ENCODE measurements at places on chromosomes 12 and 14.
A peak's percentile ranks its signal among the peaks of the same experiment; 100 is the strongest.

DNA sequence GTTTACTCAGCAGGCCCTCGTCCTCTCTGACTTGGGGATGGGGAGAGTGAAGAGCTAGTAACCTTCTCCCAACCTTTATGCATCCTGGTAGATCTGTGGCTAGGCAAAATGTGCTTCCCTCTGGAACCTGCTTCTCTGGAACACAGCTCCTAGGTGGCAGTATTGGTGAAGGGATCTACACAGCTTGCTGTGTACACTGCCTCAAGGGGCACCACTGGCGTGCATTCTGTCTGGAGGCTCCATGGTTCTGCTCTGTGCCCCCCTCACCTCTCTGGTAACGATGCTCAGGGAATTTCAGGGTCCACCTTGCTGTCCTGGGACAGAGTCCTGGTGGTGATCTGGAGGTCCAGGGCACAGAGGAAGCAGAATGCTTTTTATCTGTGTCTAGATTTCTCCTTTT, 43.5 kb upstream of the KCNA5 start:
- DNase-seq = no peak

- DNase-seq = no peak
Measured at GRCh38 chr14:71651228-71651627, 281.0 kb upstream of the RGS6 start.

DNA sequence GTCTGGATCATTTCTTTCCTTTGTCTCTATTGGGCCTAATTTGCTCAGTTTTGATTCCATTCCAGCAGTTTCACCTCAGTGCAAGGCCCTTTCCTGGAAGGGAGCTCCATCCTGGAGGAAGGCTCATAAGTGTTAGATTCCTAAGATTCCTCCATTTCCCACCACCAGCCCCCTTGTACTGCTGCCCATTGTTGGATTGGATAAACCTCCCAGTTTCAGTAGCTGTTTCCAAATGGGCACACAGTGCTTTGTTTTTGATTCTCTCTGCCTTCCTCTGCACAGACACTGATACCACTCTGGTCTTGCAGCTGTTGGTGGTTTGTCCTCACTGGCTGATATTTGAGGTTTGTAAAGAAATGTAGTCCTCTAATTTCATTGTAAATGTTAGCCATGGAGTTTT, 158.9 kb downstream of the SLC15A5 start:
- DNase-seq = no peak

GRCh38 chr12:4962539-4963486, 53.1 kb downstream of the KCNA1 start:
- no peak for DNase-seq

GRCh38 chr14:21109377-21110138, 8.7 kb downstream of the TMEM253 start:
- no peak for DNase-seq

- DNase-seq = no peak
Measured at GRCh38 chr14:104665114-104665656, 24.2 kb upstream of the INF2 start.

- DNase-seq = peak; percentile 6
Measured at GRCh38 chr14:65892315-65892714, 479.8 kb downstream of the FUT8 start.

DNA sequence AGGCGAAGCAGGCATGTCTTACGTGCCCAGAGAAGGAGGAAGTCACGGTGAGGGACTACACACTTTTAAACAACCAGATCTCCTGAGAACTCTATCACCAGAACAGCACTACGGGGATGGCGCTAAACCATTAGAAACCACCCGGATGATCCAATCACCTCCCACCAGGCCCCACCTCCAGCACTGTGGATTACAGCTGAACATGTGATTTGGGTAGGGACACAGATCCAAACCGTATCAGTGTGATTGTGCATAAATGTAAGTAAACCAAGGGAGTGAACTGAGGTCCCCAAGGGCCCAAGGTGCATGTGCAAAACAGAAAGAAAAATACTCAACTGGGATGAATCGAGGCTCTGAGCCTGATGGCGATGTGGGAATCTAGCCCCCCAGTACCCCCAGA, 134.2 kb downstream of the DICER1 start:
- no peak for DNase-seq

GRCh38 chr14:85085981-85086380, 444.0 kb upstream of the FLRT2 start:
- DNase-seq = no peak

GRCh38 chr12:99135376-99135775, 490.3 kb downstream of the APAF1 start:
- no peak for DNase-seq

DNA sequence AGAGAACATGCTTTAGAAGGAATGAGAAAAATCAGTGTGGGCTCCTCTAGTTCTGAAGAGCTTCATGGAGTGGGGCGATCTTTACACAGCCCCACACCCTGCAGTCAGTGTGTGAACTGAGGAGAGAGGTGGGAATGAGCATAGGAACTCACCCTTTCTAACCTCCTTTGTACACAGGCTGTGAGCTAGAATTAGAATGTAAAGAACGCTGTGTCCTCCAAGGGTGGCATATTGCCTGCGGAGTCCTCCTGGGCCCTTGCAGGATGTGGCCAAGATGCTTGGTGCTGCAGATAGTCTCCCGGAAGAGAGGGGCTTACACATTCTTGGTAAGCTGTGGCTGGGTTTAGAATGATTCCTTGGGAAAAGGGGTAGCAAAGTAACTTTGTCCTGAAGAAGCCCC, 43.9 kb downstream of the NINJ2 start:
- DNase-seq = no peak

DNA sequence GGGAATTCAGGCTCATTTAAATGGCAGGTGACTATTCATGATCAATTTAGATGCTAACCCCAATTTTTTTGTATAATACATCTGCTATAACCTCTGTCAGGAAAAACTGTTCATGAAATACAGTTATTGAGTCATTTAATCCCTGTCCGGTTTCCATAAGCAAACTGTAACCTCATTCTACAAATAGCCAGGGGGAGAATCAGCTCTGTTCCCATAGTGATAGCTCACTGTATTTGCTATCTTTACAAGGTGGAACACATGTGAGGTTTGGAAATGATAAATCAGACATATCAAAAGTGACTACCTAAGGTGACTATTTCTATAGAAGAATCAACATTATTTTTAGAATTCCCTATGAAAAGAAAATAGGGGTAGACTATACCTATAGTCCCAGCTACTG, 38.6 kb upstream of the VPS33A start:
- DNase-seq = no peak

GRCh38 chr12:38157933-38158401, 158.6 kb upstream of the ALG10B start:
- DNase-seq = no peak

- DNase-seq = no peak
Measured at GRCh38 chr12:24482882-24483604, 465.9 kb downstream of the BCAT1 start.

- DNase-seq = no peak
Measured at GRCh38 chr14:68552602-68553001, 240.3 kb downstream of the ZFP36L1 start.

DNA sequence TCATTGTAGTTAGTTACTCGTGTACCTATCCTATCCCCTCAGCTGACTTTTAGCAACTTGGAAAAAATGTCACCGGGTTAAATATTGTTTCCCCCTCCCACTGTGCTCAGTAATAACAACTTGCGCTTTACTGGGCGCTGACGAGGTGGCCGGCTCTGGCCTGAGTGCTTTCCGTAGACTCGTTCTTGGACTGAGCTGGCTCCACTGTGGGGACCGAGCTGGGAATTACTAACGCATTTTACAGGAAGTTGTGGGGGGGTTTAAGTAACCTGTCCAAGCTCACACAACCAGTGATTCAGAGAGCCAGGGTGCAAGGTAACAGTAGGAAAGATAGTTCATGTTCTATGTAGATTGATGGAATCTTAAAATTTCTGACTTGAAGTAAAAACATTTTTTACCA, 82.5 kb upstream of the KICS2 start:
- DNase-seq = no peak

DNA sequence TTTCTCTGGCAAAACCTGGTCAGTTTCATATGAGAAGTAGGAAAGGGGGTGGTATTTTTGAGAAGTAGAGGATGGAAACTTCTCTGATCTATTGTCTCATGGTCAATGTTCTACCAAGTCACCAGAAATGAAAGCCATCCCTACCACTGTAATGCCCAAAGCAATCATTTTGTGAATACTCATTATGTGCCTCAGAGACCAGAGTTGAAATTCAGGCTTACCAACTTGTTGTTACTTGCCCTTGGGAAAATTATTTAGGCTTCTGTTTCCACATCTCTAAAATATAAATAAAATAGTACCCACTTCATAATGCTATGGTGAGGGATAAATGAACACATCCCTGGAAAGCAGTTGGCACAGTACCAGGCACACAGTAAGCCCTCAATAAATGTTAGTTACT, 723.7 kb upstream of the TBX3 start:
- no peak for DNase-seq

GRCh38 chr14:82796086-82796485, 1262.4 kb upstream of the SEL1L start:
- no peak for DNase-seq

DNA sequence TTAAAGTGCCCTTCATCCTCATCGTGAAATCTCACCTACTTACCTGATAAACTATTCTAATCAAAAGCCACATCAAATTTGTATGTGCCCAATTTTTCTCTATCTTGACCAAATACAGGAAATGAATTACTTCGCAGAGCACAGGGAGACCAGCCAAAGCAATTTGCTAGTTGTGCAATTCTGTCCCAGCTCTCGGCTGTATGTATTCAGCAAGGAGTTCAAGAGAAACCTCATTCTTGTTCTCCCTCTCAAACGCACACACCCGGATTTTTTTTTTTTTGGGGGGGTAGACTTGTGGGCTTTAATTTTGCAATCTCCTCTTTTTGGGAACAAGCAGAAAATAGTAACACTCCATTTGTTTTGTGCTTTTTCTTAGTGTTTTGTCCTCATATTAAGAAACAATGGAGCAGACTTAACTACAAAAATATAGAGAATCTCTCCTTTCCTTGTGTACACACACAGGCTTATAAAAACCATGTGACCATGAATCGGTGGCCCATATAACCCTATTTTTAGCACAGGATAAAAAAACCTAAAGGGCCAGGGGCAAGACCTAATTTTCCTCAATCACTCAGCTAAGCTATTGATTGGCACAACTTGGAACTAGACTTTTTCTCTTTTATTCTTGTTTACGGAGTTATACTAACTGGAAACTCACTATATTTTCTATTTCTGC, 64.2 kb downstream of the MBIP start:
- no peak for DNase-seq

- no peak for DNase-seq
Measured at GRCh38 chr12:54415221-54415929, 3.7 kb downstream of the ITGA5 start.

DNA sequence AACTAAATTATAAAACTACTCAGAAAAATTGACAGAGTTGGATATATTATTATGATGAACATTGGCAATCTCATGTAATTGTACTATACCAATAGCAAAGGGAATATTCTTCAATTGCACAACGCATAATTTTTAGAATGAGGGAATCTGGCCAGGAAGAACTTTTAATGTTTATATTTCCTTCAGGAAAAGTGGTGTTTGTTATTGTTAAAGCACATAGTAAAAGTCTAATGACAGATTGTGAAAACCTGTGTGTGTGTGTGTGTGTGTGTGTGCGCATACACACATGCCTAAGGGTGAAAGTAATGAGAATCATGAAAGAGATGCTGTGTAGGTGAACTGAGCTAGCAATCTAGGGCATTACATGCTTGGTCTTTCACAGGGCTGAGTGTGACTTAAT, 877.7 kb downstream of the SLC6A15 start:
- DNase-seq = no peak

DNA sequence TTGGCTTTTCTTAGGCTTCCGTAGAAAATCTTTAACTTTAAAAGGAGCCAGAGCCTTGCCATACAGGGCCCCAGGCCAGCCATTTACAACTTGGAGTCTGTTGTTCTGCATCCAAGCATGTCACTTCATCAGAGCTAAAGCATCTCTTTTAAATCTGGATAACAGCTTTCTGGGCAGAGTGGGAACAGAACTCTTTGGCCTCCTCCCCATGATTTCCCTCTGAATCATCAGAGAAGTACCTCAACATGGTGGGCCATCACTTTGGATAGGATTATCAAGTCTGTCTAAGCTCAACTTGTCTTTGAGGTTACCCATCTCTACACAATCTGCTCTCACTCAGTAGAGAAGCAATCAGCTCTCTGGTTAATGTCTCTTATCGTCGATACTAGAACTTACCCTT, 170.9 kb downstream of the SLC6A15 start:
- no peak for DNase-seq

- no peak for DNase-seq
Measured at GRCh38 chr14:94707494-94707893, 62.4 kb downstream of the GSC start.

GRCh38 chr12:19647806-19648556, 208.7 kb downstream of the AEBP2 start:
- DNase-seq = no peak

DNA sequence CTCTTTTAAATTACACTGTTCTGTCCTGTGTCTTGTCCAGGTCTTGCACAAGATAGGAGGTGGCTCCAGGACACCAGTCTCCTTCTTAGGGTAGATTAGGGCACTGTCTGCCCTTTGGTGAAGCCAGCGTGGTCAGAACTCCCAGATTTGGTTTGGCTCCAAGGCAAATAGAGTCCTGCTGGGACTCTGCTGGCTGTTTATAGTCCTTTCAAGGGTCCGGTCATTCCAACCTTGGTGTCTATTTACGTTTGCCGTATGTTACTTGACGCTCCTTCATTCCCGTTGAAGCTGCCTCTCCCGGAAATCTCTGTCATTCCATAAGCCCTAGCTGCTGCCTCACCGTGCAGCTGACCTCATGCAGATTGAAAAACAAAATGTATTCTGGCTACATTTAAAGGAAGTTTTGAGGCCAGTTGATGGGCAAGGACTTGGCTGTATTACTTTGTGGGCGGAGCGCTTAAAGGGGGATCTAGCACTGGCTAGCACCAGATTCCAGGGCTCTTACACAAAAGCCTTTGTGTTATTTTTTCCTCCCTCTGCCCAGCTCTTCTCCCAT, 180.6 kb downstream of the AKAP6 start:
- no peak for DNase-seq

- DNase-seq = no peak
Measured at GRCh38 chr14:46472261-46472660, 179.3 kb downstream of the RPL10L start.

GRCh38 chr14:104600141-104600643, 4.4 kb downstream of the TMEM179 start:
- DNase-seq = no peak

- DNase-seq = no peak
Measured at GRCh38 chr12:25433581-25434325, 119.3 kb downstream of the LMNTD1 start.

DNA sequence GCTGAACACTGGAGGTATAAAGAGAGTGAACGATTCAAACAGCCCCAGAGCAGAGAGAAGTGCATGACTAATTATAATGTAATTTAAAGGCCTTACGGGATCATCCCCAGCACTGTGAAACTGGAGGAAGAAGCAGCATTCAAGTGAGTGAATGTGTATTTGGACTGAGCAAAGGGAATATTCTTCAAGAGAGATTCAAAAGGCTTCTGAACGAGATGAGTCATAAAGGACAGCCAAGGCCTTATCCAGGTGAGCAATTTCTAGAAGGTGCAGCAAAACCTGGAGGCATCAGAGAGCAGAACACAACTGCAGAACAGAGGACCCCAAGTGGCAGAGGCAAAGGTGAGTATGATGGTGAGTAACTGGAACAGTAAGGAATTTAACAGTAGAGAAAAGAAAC, 127.2 kb downstream of the BCAT1 start:
- DNase-seq = no peak

- DNase-seq = no peak
Measured at GRCh38 chr12:86148071-86148470, 108.1 kb downstream of the MGAT4C start.

- DNase-seq = no peak
Measured at GRCh38 chr12:123270214-123271000, 1.2 kb downstream of the CDK2AP1 start.

Data from NCI-H187 treated with DMSO at 0.1 percent for 48 hours (cell line).